ENCODE measurements at places on chromosomes 13 and 19.

DNA sequence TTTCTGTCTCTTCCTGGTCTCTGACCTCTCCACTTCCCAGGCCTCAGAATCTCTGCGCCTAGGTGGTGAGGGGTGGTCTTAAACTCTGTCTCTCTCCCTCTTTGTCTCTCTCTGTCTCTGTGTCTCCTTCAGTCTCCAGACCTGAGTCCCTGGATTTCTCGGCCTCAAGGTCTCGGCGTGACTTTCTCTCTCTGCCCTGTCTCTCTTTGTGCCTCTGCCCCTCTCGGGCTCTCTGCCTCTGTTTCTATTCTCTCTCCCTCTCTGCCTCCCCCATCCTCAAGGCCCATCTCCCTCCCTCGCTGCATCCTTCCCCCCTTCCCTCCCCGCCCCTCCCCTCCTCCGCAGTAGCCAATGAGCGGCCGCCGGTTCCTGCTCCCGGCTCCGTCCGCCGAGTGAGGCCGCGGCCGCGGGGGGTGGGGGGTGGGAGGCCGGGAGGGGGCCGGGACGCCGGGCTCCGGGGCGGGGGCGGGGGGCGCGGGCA, at the start of gene CACNG7:
Gene CACNG7 (plus strand): TSS at position 344 of the 481 bp plus-strand sequence. CDS start 3,554 bp downstream, outside the sequence.
- no peak for DNase-seq

- peak; percentile 66 for DNase-seq
Observed at GRCh38 chr13:62320129-62321108, 904.8 kb upstream of the PCDH20 start.

- DNase-seq: no peak
Observed at GRCh38 chr19:3563709-3564524, 6.5 kb upstream of the MFSD12 start.

DNA sequence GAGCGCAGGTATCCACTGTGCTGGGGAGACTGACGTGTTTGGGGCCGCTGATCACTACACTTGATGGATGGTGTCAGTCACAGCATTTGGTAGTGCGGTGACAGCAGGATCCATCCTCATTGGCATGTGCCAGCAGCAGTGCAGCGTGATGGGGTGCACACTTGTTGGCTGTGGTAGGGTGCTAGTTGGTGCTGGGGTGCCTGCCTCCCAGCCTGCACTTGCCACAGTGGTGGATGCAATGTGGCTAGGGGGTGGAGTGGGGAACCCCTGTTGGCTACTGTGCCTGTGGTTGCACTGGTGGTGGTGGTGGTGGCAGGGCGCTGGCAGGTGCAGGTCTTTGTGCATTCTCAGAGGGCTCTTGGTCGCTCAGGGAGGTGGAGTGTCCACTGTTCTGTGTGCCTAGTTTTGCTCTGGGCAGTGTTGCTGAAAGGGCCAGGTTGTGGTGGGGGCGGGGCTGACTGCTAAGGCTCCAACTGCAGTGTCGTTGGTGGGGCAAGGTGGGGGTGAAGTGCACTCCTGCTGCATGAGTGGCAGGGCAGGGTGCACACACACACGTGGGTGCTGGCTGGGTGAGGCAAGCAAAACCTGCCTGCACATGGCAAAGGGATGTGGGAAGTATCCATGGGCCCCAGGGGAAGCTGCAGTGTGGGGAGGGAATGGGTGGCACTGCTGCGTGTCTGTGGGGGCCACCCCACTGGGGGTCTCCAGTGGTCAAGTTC, 84.8 kb downstream of the ZMYM2 start:
- no peak for DNase-seq

GRCh38 chr13:99218969-99219368, 18.3 kb downstream of the UBAC2 start:
- DNase-seq: no peak

DNA sequence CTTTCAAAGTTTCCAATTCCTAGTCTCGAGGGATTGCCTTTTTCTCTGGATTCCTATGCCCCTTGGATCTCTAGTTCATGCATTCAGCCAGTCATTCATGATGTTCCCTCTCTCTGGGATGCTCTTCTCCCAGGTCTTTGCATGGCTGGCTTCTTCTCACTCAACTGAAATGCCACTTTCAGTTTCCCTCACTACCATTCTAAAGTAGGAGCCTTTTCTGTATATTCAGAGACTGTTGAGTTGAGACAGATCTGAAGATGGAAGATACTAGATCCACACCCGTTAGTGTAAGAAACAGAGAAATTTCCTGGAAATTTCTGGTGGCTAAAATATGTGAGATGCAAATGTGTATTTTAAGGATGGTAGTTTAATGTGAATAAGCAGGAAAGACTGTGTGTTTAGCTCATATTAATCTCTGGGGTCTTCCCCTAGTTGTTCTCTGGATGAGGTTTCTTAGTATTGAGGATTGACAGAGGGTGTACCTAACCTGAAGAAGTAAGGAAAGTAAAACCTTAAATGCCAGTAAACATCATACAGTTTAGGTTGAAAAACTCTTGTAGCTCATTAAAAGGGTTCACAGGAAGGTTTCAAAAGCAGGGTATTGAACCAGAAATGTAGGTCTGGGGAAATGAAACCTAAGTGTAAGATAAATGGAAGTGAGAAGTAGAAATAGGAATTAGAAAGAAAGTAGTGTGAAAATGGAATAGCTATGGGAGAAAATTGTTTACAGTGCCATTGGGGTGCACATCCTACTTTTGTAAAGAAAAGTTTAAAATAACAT, 331.3 kb downstream of the NDFIP2 start:
- no peak for DNase-seq

- no peak for DNase-seq
Observed at GRCh38 chr19:40663695-40664692, 26.5 kb downstream of the NUMBL start.

DNA sequence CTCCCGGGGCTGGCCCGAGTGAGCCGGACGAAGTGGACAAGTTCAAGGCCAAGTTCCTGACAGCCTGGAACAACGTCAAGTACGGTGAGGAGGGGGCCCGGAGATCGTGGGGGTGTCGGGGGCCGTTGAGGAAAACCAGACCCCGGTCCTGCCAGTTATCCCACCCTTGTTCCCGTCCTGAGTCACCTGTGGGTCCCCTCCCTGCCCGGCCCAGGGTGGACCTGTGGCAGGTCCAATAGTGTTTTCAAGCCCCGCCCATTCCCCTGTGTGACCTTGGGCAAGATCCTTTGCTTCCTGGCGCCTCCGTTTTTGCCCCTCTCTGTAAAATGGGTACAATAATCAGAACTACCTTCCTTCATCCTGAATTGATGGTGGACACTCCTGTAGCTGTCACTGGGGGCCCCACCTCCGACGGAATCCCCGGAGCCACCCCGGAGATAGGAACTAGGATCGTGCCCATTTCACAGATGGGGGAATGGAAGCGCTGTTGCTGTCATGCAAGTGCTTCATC, 593 bp downstream of the ATG4D start:
- DNase-seq: no peak

DNA sequence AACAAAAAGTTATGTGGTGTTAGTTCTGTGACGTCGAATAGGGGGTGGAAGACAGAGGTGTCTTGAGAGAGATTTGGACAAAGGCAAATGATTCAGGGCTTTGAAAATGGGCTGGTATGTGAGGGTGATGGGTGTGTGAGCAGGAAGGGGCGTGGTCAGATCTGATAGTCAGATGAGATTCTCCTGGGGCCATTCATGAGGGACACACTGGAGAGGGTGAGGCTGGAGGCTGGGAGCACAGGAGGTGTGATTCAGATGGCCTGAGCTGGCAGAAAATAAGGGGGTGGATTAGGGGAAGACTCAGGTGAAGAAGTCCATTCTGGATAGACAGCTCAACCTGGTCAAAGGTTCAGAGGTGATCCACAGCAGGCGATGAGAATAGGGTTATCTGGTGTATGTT, 28.0 kb downstream of the CYP4F22 start:
- no peak for DNase-seq

DNA sequence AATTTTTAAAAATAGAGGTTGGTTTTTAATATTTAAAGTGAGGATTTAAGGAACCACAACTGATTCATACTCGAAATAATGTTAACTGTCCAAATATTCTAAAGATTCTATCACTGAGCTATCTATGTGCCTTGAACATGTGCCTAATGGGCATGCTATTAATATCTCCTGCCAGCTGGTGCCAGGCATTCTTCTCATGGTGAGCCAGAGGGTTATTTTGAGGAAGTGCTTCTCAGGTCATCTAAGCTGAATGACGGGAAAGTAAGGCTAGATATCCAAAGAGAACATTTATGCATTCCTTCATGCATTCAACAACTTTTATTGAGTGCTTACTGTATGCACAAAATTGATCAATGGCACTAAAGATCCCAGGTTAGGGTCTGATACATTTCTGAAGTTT, 138.2 kb downstream of the PIBF1 start:
- no peak for DNase-seq

- no peak for DNase-seq
Observed at GRCh38 chr19:3302755-3303154, 63.6 kb upstream of the NFIC start.

DNA sequence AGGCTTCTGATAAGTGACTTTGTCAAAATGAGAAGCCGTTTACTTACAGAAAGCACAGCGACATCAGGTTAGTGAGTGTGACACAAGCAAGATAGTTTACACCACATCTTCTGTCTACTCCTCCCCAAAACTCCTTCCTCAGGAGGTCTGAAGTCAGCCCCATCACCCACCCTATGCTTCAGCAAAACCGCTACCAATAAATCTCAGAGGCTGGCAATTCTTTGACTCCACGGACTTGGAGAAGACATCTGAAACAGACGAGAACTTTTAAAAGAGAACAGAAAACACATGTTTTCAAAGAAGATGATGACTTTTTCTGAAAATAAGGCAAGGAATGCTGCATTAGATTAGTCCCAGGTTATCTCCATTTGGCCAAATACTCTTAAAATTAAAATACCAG, 261.1 kb downstream of the TBC1D4 start:
- DNase-seq: no peak

DNA sequence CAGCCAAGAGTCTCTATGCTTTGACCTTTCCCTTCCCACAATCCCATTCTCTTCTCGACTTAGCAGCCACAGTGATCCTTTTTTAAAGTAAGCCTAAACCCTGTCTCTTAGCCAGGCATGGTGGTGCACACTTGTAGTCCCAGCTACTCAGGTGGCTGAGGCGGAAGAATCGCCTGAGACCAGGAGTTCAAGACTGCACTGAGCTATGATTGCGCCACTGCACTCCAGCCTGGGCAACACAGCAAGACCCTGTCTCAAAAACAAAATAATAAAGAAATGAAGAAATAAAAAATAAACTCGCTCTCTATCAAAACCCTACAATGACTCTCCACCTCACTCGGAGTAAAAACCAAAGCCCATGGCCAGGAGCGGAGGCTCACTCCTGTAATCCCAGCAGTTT, 14.7 kb downstream of the TEX101 start:
- DNase-seq: no peak

GRCh38 chr13:103284466-103284865, 218.2 kb upstream of the SLC10A2 start:
- no peak for DNase-seq

DNA sequence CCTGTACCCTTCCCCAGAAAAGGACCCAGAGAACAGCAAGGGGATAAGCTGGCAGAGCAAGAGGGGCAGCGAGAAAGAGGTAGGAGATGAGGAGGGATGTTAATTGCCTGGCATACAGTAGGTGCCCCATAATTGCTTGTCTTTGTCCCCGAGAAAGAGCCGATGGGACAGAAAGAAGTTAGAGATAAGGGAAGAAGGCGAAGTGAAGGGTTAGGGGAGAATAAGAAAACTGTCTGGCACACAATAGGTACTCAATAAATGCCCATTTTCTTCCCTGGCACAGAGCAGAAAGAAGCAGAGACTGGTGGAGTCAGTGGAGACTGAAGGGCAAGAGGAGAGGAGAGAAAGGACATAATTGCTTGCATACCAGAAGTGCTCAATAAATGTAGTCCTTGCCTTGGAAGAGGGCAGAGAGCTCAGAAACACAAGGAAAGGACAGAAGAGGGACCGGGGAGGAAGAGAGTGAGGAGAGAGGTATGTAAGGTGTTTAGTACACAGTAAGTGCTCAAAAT, 15.9 kb downstream of the JOSD2 start:
- DNase-seq: no peak

DNA sequence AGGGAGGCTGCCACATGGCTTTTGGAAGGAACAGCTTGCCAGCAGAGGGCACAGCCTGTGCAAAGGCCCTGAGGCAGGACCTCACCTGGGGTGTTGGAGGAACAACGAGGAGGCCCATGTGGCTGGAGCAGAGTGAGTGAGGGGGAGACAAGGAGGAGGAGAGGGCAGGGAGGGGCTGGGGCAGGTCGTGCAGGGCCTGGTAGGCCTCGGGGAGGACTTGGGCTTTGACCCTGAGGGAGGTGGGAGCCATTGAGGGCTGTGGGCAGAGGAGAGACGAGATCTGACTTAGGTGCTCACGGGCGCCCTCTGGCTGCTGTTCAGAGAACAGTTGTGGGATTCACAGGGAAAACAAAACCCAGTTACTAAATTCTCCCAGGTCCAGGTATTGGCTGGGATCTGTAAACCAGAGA, 25.2 kb downstream of the ZNRF4 start:
- DNase-seq: no peak

DNA sequence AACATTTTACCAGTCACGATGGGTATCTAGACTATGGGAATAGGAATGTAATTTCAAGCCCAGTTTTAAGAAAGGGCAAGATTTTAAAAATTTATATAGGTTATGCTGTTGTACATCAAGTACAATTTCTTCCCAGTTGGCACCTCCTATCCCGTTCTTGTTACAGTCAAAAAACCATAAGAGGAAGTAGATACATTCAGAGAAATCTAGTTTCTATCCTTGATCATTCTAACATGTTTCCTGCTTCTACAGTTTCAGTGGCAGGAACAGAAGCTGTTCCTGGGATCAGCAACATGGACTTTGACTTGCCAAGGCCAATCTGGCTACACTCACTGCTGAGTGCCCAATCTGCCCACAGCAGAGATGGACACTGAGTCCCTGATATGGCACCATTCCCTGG, 14.7 kb upstream of the FPR3 start:
- no peak for DNase-seq

- DNase-seq: no peak
Observed at GRCh38 chr13:71312923-71313322, 554.1 kb downstream of the DACH1 start.

DNA sequence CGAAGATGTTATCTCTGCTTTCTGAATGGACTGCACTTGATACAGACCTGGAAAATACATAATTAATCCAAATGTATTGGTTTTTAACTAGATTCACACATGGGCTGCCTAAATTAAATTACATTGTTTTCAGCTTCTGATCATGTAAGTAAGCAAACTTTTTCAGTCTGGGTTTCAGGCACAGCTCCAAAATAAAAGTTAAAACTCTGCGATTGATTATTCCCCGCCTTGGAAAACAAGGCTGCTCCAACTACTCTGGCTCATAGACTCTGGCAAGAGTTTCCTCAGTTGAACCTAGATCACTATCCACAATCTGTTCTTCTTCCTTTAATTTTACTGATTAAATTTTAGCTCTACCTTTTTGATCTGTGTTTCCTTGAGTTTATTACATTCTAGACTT, 526.0 kb upstream of the SPRY2 start:
- no peak for DNase-seq

GRCh38 chr19:8036434-8037099, 16.0 kb upstream of the CCL25 start:
- no peak for DNase-seq

GRCh38 chr19:535017-535835, 3.7 kb downstream of the CDC34 start:
- peak; percentile 70 for DNase-seq

DNA sequence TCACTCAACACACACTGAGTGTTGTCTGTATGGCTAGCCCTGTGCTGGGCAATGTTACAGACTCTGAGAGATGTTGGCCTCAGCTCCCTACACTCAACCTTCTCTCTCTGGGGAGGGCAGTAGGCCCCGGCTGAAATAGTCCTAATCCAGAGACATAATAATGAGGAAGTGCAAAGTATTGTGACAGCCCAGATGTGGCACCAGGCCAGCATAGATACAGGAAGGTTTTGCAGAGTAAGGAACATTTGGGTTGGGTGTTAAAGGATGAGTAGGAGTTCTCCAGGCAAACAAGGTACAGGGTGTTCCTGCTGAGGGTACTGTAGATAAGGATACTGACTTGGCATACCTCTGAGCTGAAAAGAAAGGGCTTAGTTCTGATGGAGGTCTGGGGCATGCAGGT, 2.4 kb downstream of the LIN7B start:
- no peak for DNase-seq
